ENCODE measurements at places on chromosomes 3 and 15.

DNA sequence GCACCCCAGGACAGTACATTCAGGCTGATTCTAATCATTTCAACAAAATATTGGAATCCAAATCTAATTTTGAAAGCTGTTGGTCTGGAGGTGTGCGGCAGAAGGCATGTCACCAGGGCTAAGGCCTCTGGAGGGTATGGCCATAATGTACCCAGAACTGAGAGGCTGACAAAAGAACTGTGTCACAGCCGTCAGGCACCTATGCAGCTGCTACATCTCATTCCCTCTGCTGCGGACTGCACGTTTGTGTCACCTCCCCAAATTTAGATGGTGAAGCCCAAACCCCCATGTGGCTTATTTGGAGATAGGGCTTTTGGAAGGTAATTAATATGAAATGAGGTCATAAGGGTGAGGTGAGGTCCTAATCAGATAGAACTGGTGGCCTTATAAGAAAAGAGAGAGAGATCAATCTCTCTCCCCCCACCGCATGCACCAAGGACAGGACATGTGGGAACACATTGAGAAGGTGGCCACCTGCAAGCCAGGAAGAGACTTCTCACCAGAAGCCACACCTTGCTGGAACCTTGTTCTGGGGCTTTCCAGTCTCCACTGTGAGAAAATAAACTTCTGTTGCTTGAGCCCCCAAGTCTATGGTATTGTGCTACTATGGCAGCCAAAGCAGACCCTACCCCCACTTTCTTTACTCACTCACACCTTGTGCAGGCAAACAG is 22.8 kb downstream of the ADPGK start:
- DNase-seq, result no peak

DNA sequence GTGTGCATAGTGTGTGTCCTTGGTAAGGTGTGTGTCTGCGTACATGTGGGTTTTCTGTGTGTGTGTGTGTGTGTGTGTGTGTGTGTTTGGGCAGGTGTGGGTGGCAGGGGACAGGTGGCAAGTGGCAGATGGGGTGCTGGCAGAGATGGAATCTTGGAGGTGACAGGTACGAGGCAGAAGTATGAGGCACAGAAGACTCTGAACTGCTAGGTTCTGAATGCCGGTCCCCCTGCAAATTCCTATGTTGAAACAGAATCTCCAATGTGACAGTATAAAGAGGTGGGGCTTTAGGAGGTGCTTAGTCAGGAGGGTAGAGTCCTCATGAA is 29.8 kb downstream of the SRPRB start:
- no peak for DNase-seq

- DNase-seq, result no peak
Observed at GRCh38 chr3:41598402-41599126, 363.3 kb downstream of the ULK4 start.

GRCh38 chr15:92848852-92849598 is 51.1 kb upstream of the CHD2 start:
- no peak for DNase-seq

DNA sequence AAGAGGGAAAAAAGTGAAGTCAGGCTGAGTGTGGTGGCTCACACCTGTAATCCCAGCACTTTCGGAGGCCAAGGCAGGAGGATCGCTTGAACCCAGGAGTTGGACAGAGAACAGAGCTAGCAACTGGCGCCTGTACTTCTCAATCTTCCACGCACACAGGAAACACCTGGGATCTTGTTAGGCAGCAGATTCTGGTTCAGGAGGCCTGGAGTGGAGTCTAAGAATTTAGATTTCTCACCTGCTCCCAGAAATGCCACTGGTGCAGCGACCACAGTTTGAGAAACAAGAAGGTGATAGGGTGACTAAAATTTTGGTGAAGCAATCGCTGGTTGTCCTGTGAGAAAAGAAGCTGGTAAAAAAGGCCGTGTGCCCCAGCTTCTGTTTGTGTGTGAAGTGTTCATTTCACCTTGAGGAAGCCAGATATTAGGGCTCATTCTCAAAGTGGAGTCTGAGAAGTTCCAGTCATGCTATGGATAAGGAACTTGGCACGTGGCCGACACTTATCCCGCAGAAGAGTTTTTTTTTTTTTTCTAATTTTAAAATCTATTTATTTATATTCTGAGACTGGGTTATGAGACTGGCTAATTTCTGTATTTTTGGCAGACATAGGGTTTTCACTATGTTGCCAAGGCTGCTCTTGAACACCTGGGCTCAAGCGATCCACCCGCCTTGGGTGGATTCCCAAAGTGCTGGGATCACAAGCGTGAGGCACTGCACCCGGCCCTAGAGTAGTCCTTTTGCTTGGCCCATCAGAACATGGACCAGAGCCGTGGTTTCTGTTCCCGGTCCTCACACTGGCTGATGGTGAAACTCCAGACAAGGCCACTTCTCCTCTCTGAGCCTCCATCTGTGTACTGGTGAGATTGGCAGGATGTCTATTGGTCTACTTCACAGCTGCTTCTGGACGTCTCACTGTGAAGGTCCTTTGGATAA is 324.6 kb upstream of the PROK2 start:
- DNase-seq, result no peak

Measured in heart right ventricle (tissue), 16 donors.